Activated CD4-positive, alpha-beta T cell treated with anti-CD3 and anti-CD28 coated beads for 48 hours (primary cell): ENCODE measurements at places on chromosomes 3 and 15.
A peak's percentile ranks its signal among the peaks of the same experiment; 100 is the strongest.

DNA sequence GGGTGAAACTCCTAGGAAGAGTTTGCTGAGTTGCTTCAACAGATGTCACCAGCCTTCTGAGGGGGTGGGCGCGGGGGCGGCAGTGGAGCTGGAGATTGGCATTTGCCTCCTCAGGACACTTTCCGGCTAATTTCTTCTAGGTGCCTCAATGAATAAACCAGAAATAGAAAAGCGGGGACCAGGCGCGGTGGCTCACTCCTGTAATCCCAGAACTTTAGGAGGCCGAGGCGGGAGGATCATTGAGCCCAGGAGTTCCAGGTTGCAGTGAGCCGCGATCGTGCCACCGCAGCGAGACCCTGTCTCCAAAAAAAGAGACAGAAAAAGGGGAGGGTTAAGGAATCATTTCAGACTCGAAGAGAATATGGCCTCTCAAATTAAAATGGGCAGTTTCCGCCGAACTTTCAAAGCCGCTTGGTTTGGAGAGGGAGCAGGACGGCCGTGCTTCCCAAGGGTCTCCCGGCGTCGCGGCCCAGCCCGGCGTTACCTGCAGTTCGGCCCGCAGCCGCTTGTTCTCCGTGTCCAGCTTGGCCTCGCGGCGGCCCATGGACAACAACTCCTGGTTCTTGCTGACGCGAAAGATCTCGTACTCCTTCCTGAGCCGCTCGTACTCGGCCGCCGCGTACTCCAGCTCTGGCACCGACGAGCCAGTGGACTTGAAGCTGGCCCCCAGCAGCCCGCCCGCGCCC, 587 bp downstream of the NPHP3 start:
- peak; percentile 50 for DNase-seq

GRCh38 chr3:23876923-23877322, 39.9 kb downstream of the NKIRAS1 start:
- no peak for DNase-seq

DNA sequence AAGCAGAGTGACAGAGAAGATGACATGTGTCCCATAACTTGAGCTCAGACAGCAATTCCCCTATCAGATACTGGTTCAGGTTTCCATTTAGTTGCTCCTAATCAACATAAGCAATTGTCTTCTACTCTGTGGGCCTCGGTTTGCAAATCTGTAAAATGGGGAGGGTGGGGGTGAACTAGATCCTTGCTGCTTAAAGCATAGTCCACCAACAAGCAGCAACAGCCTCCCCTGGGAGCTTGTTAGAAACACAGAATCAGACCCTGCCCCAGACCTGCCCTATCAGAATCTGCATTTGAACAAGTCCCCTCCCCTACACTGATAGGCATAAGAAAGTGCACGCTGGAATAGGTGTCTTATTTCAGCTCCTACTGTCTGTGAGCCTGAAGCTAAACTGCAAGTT, 87.8 kb downstream of the CEMIP start:
- DNase-seq, result no peak

- no peak for DNase-seq
Measured at GRCh38 chr3:99087277-99087676, 185.8 kb upstream of the DCBLD2 start.

DNA sequence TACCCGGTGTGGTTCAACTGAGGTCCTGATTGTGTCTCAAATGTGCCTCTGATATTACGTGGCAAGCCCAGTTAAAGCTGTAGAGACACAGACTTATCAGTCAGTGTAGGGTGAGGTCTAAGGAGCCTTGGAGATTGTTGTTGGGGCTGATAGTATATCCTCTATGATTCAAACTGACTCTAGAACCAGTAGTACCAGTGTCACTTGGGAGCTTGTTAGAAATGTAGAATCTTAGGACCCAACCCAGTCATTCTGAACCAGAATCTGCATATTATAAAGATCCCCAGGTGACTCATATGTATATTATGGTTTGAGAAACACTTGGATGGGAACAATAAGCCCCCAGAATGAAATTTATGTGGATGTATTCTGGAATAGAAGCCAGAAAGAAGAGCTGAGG, 83.5 kb downstream of the PIK3R4 start:
- DNase-seq, result no peak

DNA sequence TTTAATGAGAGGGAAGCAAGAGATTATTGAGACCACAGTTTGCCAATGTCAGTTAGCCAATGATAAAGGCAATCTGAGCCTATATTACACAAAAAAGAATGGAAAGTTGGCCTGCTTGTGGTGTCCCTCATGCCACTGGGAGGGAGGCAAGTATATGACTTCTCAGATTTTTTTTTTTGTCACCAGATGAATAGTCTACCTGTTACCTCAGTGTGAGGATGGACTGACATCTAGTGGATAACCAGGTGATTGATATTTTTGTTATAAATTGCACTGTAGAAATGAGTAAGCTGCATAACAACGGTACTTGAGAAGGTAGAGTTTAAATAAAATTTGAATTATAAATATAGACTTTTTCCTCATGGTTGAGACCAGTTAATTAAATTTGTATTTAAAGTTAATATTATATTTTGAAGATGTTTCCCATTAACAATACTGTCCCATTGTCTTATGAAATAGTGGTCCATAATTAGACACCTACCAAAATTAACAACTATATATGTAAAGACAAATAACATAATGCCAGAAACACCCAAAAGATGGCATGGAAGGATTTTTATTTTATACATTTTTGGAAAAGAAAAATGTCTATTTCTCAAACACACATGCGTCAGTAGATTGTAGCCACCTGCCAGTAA, 237.8 kb upstream of the GADL1 start:
- no peak for DNase-seq

DNA sequence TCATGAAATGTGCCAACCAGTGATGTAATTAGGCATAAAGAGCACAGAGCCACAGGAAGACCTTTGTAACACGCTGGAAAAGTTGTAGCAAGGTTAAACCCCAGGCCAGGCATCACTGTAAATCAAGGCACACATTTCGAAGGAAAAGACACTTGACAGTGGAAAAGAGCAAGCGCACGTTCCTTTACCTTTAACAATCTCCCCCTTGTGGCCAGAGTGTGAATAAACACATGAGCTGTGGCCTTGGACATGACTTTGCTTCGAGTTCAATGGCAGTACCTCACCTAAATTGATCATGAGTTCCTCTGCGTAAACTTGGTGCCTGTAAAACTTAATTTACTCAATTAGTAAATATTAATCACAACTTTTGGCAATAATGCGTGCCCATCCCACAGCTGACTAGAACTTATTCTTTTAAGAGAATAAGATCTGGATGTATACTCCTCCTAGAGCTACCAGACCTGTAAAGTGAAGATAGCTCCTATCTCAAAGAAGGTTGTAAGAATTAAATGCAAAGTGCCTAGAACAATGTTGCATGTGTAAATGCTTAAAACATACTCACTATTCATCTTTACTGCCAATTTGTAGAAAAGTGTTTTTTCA, 757.0 kb upstream of the NECTIN3 start:
- DNase-seq, result peak; percentile 62

GRCh38 chr3:134339913-134340312, 34.3 kb downstream of the AMOTL2 start:
- DNase-seq, result no peak

- no peak for DNase-seq
Measured at GRCh38 chr3:124498891-124499290, 231.4 kb upstream of the UMPS start.
